ENCODE measurements at places on chromosomes 13 and 19.

- DNase-seq: no peak
Measured at GRCh38 chr19:19914596-19914995, 13.8 kb downstream of the ZNF93 start.

DNA sequence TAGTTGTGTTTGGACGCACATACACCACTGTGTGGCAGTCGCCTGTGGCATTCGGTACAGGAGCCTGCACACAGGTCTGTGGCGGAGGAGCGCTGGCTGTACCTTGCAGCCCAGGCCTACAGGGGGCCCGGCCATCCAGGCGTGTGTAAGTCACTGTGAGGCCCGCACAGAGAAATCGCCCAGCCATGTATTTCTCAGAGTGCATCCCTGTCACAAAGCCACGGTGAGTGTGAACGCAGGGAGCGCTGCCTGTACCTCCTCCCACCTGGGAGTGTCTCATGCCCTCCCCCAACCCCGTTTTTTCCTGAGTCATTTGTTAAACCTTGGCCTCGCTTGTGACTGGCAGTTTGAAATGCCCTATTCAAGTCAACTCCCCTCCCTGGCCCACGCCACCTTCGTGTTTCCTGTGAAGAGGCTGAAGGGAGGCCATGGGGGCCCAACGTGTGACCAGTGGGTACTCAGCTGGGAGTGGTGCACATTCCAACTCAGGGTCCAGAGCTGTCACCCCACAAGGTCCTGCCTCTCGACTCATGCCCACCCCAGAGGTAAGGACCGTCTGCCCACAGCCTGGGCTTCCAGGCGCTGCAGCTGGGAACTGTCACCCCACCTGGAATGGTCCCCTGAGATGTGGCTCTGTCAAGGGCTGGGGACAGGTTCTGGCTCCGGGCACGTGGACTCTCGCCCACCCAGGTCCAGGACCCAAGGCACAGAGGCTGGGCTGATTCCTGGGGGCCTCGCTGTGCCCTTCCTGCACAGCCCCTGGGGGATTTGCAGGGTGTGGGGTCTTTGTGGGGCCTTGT lies 11.6 kb upstream of the RASA3 start:
- no peak for DNase-seq

- no peak for DNase-seq
Measured at GRCh38 chr19:54128441-54128725, 9.2 kb upstream of the CNOT3 start.

DNA sequence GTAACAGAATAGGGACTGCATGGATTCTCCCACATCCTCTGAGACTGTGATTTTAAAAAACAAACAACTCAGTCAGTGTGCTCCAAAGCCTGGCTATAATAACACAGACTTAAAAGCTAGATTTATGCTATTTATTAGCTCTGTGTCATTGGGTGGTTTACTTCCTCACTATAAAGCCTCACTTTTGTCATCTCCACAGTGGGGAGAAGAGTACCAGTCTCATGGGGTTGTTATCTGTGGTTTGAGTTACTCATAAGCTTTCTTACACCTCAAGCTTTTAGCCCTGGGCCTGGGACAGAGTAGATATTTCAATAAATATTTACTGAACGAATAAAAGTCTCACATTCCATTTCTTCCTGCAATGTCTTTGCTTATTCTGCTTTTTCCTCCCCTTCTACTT lies 5.3 kb downstream of the RNASEH2B start:
- no peak for DNase-seq

- no peak for DNase-seq
Measured at GRCh38 chr13:109779876-109780510, 6.4 kb downstream of the IRS2 start.

GRCh38 chr13:27605610-27606200 lies 14.6 kb downstream of the LNX2 start:
- no peak for DNase-seq

GRCh38 chr13:72151241-72151640 lies 284.2 kb upstream of the DACH1 start:
- DNase-seq: no peak

- no peak for DNase-seq
Measured at GRCh38 chr19:35824150-35824549, 11.5 kb upstream of the PRODH2 start.

GRCh38 chr19:52034051-52034728 lies 6.0 kb upstream of the ZNF614 start:
- DNase-seq: no peak

- no peak for DNase-seq
Measured at GRCh38 chr13:43874504-43875092, 4.9 kb downstream of the CCDC122 start.

GRCh38 chr19:662207-662961 lies 630 bp downstream of the RNF126 start:
- no peak for DNase-seq

DNA sequence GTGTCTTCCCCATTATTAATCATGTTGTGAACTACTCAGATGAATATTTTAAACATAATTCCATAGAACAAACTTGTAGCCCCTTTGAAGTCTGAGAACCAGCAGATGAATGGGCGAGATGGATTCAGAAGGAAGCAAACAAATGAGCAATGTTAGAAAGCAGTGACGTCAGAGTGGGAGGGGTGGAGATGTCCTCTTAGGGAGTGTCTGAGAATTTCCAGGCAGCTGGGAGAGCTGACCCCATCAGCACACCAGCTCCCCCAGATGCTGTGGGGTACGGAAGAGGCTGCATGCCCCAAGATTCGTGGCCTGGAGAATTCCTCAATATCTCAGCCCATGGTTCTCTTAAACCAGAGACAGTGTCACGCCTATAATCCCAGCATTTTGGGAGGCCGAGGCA lies 68.6 kb downstream of the DPF1 start:
- DNase-seq: no peak

GRCh38 chr19:40756502-40757110 lies 5.6 kb downstream of the SNRPA start:
- no peak for DNase-seq

- no peak for DNase-seq
Measured at GRCh38 chr13:23622985-23623384, 52.8 kb downstream of the TNFRSF19 start.

DNA sequence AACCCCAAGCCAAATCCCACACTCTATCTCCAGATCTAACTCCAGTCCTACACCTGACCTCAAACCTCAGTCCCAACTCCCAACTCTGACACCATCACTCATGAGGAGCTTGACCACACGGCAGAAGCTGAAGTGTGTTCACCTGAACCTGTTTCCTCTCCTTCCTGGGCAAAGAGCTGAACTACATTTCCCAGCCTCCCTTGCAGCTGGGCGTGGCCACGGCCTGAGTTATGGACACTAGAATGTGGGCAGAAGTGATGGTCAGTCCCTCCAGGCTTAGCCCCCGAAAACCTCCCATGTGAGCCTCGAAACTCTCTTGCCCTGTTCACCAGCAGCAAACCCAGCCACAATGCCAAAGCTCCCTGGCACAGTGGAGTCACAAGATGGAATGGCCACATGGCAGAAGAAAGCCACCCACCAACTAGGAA lies 19.5 kb upstream of the MEIS3 start:
- no peak for DNase-seq

GRCh38 chr13:95185851-95186250 lies 115.4 kb downstream of the ABCC4 start:
- DNase-seq: no peak

DNA sequence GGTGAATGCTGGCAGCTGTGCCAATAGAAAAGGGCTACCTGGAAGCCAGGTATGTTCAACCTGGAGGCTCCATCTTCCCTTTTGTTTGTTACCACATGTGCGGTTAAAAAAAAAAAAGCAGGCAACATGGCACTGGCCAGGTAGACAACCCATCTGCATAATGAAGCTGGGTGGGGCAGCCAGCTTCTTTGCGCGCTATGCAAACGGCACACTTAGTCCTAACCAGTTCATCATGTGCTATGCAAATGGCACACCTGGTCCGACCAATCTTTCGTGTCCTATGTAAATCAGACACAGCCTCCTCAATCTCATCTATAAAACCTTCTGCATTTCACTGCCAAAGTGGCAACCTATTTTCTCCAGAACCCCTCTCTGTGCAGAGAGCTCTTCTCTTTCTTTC lies 11.3 kb upstream of the IGSF23 start:
- no peak for DNase-seq

GRCh38 chr19:8242211-8242821 lies 33.1 kb downstream of the CERS4 start:
- no peak for DNase-seq

GRCh38 chr19:2043961-2044708 lies 6.9 kb downstream of the MKNK2 start:
- no peak for DNase-seq

DNA sequence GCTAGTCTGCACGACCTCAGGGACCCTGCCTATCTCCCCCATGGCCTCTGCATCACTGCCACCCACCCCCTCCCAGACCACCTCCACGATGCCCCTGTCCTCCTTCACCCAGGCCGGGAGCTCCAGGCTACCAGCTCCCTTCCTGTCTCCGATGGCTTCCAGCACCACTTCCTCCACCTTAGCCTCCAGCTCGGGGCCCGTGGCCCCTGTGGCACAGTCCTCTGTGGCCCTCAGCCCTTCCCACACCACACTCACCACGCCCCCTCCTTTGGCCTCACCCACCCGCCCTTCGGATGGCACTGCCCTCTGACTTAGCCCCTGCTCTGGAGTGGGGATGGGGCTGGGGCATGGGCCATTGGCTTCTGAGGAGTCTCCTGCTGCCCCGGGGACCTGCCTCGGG lies 7.2 kb downstream of the PALM3 start:
- DNase-seq: no peak

GRCh38 chr13:102642029-102642428 lies 45.2 kb downstream of the TPP2 start:
- DNase-seq: no peak

- DNase-seq: no peak
Measured at GRCh38 chr13:42017264-42017663, 31.2 kb upstream of the DGKH start.

- no peak for DNase-seq
Measured at GRCh38 chr19:36392916-36393673, 14.1 kb upstream of the ZFP14 start.

DNA sequence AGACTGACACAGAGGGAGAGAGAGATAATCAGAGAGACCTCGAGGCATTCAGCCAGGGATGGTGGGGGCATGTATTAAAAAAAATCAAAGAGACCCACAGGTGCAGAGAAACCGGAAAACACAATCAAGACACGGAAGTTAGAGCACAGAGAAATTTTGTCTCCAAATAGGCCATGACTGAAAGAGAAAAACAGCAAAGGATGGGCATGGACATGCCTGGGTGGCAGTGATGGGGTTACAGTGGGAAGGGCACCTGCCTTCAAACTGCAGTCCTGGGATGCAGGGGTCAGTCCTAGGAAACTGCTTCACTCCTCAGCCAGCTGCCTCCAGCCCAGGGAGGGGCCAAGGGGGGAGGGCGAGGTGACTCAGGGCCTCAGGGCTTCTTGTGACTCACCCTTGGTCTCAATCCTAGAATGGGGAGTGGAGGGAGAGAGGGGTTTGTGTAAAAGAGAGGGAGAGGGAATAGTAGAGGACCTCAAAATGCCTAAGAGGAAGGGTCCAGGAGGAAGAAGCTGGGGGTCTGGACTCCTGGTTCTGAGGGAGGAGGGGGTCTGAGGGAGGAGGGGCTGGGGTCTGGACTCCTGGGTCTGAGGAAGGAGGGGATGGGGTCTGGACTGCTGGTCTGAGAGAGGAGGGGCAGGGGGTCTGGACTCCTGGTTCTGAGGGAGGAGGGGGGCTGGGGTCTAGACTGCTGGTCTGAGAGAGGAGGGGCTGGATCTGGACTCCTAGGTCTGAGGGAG lies 3.6 kb upstream of the KCNN4 start:
- no peak for DNase-seq

DNA sequence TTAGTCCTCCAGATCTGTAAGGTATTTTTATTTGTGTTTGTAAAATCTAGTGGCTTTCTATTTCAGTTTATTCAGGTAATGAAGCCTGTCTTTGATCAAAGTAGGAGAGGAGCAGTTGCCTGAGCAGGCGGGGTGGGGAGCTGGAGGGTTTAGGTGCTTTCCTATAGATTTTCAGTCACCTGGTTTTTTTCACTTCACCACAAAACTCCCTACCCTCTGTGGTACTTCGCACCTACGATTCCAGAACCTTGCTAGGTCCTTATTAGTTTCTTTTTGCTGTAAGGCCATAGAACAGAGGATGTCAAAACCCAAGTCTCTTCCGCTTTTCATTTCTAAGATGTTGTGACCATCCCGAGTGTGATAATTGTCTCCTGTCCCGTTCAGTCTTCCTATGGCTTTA lies 26.6 kb downstream of the SLAIN1 start:
- DNase-seq: no peak

- no peak for DNase-seq
Measured at GRCh38 chr19:10538204-10538983, 5.3 kb upstream of the ATG4D start.

DNA sequence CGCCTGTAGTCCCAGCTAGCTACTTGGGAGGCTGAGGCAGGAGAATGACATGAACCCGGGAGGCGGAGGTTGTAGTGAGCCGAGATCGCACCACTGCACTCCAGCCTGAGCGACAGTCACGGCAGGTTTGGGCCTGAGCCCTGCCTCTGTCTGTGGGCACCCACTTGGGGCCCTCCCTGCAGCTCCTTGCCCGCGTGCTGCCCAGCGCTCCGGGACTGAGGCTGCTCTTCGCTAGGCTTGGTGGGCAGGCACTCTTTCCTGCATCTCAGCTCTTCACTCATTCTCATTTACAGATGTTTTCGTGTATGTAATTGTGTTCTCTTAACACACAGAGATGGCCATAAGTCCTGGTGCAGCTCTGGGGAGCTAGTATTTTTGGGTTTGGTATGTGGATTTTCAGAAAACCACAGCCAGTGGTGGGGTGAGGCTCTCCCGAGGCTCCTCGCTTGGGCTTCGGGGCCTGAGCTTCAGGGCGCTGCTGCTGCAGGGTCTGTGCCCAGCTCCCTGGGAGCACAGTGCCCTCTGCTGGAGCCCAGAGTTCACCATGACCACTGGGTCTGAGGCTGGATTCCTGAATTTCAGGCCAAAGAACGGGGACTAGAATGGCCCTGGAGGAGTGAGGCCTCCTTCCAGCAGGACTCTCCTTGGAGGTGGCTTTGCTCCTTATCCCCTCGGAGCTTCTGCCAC lies 15.2 kb downstream of the UPF1 start:
- DNase-seq: no peak

DNA sequence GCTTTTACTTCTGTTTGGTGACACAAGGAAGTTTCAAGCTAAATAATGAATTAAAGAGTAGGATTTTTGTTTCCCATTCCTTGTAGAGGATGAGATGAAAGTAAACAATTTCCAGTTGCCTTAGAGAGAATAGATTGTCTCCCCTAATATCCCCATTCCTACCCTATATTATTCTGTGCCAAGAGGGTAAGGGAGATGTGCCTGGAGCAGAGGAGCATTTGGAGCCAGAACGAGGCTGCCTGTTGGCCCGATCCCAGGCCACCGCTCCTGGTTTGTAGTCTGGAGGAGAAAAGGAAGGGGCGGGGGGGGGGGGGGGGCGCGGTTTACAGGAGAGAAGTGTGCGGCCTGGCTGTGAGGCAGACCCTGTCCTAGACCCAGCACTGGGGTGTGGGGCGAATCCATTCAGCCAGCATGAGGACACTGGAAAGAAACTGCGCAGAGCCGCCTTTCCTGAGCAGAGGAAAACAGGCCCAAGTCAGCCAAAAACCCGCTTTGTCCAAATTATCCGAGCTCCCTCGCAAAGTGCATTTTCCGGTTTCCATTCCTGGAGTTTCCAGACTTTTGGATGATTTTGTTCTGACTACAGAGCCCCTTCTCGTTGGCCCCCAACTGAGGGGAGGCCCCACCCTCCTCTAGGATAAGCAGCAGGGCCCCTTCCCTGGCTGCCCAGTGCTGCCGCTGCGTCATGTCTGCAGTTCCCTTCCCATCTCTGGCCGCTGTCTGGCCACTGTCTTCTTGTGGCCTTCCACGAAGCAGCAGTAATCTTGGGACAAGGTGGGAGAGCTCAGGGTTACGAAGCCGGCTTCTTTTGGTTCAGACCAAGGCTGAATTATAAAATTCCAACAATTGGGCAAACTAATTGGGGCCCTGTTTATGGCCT lies 23.0 kb downstream of the NFIX start:
- DNase-seq: no peak
